Stimulated activated CD8-positive, alpha-beta memory T cell treated with anti-CD3 and anti-CD28 coated beads, Interleukin-15, amount 100 ng/mL, for 24 hours (primary cell): ENCODE measurements at places on chromosomes 5 and 9.

- DNase-seq, result no peak
Measured at GRCh38 chr5:159034083-159034824, 65.5 kb downstream of the EBF1 start.

DNA sequence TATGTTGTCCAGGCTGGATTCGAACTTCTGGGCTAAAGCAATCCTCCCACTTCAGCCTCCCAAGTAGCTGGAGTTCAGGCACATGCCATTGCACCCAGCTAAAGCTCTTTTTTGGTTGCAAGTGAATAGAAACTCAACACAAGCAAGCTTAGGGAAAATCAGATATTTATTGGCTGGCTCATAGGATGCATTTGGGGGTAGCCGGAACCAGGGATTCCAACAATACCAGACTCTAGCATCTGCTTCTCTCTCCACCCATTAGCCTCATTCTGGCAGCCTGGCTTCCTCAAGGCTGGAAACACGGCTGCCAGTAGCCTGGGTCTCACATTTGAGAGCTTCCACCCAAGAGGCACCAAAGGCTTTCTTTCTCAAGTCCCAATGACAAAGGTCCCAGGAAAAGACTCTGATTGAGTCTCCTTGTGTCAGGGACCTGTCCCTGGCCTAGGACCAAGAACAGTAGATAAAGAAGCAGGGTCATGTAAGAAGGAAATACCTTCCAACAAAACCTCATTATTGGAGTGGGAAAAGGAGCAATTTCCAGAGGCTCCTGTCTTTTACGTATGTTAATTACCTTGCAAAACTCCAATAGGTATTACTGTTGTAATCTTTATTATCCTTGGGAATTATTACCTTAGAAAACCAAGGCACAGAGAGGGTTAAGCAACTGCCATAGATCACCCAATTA lies 23.0 kb upstream of the B4GALT1 start:
- DNase-seq, result no peak

DNA sequence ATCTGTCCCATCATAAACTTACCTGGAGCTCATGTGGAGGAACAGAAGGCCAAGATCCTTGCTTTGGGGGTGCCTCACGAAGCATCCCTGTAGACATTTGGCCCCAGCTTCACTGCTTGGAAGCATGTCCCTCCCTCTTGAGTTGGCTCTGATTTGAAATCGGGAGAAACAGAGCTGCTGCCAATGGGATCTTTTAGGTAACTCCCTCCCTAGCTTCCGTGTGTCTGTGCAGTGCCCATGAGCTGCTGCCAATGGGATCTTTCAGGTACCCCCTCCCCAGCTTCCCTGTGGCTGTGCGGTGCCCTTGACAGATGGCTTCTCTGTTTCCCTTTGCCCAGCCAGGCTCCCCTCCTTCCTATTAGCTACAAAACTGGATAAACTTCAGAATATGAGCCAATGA lies 178.0 kb downstream of the NR3C1 start:
- DNase-seq, result no peak

DNA sequence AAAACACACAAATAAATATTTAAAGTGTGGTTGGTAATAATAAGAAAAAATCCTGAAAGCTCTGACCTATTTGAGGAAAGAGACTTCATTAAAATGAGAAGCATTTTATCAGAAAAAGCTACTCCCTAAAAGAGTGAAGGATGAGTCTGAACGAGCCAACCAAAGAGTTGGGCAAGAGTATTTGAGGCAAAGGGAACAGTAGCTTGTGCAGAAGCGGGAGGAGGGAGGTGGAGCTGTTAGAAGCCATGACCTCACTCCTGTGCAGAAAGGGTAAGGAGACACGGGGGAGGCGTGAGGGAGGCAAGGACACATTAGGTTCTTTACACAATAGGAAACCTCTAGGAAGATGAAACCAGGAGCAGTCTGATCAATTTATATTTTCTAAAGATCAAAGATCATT lies 29.4 kb downstream of the SH3RF2 start:
- no peak for DNase-seq

DNA sequence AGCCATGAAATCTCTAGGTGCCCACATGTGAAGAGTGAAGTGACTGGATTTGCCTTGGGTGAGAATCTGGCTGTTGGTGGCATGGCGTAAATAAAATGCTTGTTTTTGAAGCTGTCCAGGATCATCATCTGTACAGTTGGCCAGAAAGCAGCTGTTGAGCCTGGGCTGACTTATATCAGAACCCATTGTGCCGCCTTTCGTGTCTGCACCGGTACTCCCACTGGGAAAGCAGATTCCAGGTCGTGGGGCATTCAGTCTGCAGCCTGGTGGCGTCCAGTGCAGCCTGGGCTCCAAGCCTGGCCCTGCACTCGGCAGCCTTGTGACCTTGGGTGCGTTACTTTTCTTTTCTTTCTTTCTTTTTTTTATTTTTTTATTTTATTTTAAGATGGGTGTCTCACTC lies 27.8 kb downstream of the PRRC2B start:
- no peak for DNase-seq

DNA sequence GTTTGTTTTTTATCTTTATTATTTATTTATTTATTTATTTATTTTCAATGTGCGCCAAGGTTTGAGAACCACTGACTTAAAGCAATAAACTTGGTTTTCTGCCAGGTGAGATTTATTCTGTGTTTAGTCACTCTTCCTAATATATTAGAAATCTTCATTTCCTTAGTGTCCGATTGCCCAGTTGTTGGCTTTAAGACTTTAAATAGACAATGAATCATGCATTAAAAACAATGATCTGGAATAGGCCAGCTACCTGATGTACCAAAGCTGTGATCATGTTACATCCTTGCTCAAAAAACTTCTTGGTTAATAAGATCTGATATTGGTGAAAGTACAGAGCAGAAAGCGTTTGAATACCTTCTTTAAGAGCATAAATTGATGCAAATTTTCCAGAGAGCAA lies 52.1 kb upstream of the ERBIN start:
- no peak for DNase-seq

DNA sequence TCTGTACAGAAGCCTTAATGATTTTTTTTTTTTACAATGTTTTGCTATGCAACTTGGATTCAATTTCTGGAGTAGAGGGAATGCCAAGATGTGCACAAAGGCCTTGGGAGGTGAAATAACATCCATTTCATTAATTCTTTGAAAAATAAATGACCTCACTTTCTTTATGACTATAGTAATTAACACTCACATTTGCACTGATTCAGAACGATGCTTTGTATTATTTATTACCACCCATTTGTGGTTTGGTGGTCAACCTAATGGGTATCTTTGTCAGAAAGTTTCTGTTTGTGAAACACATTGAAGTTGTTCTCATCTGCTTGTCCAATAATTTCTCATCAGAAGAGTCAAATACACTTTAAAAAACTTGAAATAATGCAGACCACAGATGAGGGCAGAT lies 169.3 kb downstream of the NTRK2 start:
- no peak for DNase-seq

DNA sequence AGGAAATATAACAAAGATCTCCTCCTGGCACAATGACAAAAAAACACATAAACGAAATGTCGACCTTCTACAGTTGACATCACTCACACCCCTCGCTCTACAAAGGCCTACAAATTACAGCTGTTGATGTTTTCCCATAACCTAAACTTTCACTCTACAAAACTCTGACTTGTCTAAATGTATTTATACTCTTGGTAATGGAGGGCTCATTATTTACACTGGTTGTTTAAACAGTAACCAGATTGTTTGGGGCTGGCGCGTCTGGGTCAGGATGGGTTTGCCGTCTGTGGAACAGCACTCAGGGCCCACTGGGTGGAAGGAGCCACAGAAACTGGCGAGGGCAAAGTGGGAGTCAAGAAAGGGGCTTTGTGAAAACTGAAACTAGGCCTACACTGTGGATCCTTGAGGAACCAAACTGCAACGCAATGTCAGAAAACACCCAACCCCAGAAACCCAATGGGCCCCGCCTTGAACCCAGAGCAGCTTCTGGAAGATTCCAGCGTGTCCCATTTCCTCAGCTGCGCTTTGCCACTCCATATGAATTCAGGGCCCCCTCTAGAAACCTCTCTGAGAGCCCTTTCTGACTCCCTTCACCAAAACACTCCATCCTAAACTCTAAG lies 136.7 kb downstream of the ROR2 start:
- DNase-seq, result no peak

DNA sequence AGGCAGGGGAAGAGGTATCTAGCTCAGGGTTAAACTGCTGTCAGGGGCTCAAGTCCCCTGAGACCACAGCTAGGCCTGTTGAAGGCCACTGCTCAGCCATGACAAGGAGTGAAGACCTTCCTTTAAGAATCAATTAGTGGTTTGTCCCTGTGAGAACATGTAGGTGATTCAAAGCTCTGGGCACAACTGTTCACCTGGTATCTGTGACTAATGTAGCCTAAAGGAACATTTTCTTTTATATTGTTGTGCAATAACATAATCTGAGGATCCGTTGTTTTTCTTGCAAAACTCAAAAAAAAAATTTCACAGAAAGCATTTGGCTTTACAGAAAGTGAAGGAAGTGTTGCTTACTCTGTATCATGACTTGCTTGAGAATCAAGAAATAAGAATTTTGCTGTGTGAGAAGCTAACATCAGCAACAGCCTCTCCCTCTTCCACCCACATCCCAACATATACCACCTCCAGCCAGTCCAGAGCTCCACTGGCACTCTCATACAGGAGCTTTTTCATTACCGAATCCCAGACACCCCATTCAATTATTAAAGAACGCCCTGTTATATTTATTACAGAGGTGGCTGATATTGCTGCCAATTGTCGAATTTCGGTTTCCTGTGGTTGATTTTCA lies 807.0 kb downstream of the TLE4 start:
- no peak for DNase-seq

DNA sequence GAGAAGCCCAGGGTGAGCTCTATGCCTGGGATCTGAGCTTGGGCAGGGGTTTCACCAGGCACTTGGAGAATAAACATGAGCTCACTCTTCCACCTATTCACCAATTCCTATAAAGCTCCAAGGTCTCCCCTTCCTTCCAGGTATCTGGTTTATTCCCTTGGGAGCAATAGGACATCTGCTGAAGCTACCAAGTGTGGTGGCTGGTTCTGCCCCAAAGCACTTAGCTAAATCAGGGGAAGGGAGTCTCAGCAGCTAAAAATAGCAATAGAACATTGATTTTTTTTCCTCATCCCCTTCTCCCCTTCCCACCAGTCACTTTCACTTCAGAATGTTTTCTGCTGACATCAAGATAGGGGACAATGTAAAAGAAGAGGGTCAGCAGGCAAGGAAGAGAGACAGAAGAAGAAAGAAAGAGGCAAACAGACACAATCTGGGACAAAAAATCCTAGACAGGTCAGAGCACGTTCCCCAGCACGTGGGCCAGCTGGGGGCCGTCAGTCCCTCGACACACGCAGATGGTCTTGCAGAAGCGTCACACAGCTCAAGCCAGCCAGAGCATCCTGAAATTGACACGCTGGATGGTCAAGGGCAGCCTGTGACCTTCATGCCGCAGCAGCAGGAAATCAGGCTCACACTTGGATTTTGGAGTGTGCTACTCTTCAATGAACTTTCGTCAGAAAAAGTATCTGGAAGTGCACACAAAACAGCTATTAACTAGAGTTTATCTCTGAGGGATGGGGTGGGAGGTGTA lies 176.0 kb downstream of the ZNF608 start:
- no peak for DNase-seq
